Activated CD4-positive, alpha-beta T cell treated with anti-CD3 and anti-CD28 coated beads for 1 hour (primary cell): ENCODE measurements at places on chromosomes 3 and 15.

GRCh38 chr3:81472600-81473362 is 288.7 kb downstream of the GBE1 start:
- no peak for DNase-seq

DNA sequence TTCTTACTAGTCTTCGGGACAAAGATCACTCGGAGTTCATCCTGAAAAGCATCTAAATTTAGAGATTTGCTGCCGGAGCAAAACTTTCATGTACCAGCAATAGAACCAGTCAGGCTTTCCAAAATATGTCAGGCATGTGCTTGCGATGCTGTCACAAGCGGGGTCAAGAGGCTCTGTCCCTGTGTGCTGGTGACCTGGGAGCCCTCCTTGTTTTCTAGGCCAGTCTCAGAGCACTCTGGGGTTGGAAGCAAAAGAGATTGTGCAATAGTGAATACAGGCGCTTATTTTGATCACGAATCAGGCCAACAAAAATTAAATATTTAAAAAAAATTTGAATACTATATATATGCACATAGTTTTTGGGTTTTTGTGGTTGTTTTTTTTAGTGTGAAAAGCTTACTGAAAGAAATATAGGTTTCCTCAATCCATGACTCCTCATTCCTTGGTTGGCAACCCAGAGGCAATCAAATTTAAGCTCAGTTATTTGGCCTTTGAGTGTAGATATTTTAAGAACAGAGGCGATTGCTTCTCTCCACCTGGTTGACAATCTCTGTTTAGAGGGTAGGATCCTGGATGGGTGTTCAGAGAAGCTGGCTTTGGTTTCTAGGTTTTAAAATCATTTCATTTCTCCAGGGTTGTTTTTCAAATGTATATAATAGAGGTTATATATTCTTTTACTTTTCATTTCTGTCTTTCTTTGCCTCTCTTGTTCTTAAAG is 8.4 kb upstream of the KLHL24 start:
- no peak for DNase-seq

DNA sequence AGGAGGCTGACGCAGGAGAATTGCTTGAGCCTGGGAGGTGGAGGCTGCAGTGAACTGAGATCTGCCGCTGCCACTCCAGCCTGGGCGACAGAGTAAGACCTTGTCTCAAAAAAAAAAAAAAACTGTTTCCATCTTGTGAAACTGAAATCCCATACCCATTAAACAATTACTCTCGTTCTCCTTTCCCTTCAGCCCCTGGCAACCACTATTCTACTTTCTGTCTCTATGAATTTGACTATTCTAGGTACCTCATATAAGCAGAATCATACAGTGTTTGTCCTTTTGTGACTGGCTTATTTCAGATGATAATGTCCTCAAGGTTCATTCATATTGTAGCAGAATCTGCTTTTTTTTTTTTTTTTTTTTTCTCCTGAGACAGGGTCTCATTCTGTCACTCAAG is 51.5 kb upstream of the UBE2E1 start:
- DNase-seq = no peak

GRCh38 chr3:2268779-2269178 is 170.1 kb downstream of the CNTN4 start:
- DNase-seq = no peak

DNA sequence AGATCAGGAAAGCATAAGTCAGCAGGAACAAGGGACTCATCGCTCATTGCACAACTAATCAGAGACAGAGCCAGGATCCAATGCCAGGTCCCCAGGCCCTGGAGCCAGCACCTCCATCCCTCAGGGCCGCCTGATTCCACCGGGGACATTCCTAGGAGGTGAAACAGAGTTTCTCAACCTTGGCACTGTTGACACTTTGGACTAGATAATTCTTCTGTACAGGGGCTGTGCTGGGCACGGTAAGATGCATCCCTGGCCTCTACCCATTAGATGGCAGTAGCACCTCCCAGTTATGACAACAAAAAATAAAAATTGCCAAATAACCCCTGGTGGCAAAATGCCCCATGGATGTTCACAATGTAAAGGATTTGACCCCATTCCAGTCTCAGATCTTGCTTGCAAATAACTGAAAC is 127.7 kb downstream of the MTHFS start:
- no peak for DNase-seq

DNA sequence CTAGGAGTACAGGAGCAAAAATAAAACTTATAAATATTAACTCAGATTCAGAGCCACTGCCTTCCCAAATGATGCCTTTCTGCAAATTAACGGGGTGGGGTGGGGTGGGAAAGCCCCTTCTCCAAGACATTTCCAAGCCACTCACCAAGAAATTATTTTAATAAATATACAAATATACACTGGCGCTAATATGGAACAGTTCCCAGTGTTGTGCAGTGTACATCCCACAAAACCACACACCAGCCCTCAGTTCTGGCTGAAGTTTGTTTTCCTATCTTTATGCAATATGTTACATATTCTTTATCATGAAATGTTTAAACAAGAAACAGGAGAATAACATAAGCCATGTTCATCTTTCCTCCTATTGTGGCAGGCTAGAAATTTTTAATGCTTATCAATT is 53.0 kb upstream of the GYG1 start:
- DNase-seq = no peak

DNA sequence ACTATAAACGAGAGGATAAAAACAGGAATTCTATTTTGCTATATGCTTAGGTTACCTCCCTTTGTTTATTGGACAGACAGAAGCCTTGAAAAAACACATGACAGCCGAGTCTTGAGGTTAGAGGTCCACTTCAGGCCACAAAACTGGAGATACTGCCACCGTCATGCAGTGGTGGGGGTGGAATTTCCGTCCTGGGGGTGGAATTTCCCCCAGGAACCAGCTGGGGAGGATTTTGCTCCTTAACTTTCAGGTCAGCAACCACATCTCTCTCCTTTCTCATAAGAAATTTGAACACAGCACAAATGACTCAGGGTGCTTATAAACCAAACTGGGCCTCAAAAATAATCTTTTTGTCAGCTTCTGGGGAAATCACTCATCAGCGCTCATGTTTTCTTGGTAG is 545.8 kb upstream of the ADAMTS9 start:
- DNase-seq = no peak

DNA sequence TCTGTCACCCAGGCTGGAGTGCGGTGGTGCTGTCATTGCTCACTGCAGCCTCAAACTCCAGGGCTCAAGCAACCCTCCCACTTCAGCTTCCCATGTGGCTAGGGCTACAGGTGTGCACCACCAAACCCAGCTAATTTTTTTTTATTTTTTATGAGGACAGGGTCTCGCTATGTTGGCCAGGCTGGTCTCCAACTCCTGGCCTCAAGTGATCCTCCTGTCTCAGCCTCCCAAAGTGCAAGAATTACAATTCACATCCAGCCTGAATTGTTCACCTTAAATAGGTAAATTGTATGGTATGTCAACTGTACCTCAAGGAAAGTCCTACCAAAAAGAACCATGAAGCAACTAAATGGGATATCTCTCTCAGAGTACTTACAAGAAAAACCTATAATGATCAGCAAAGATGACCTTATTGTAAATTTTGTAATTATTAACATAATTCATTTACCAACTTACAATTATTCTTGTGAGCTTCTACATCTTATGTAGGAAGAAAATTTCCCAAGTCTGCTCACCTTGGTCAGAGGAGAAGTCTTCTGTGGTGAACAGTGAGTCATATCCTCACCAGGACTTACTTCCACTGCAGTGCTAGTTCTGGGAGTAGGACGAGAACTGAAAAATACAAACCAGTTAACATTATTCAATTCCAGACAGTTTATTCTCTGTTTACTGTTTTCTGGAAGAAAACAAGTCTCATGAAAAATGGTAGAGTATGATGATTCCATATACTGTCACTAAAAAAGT is 54.4 kb downstream of the ULK4 start:
- no peak for DNase-seq

GRCh38 chr3:38479431-38480092 is 16.6 kb upstream of the EXOG start:
- no peak for DNase-seq

DNA sequence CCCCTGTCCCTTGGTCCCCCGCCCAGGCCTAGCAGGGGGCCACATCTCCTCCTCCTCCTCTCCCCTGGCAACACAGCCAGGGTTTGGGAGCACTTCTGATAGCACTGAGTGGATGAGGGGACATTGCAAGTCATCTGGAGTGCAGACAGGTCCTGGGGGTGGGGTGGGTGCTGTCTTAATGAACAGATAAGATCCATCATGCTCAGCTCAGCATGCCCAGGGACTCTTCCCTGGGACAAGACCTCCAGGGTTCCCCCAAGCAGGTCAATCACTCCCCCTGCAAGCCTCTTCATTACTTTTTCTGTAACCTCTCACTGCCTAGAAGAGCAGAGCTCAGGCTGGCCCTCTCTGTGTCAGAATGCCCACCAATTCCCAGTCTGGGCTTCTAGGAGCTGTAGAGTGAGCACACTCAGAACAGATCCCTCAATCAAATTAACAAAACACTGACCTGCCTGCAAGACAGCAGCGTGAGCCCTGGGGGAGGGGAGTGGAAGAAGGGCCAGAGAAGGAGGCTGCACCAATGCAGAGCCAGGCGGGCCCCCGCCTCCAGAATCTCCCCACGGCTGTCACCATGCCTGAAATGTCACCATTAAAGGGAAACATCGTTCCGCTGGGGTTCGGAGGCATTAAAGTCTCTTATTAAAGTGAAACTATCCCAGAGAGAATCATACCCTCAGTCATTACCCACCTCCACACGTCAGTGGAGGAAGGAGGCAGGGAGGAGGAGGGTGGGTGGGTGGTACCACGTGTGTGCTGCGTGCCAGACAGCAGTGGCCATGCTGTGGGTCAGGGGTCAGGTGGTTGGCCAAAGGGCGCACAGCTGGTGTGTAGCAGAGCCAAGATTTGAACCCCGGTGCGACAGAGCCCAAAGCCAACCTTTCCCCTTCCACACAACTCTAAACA is 114.7 kb upstream of the LINGO1 start:
- no peak for DNase-seq

GRCh38 chr3:39639344-39640236 is 169.8 kb upstream of the MYRIP start:
- no peak for DNase-seq

GRCh38 chr3:168782193-168782592 is 686.5 kb upstream of the GOLIM4 start:
- DNase-seq = no peak

- DNase-seq = no peak
Observed at GRCh38 chr3:23395115-23395514, 192.0 kb downstream of the UBE2E2 start.

DNA sequence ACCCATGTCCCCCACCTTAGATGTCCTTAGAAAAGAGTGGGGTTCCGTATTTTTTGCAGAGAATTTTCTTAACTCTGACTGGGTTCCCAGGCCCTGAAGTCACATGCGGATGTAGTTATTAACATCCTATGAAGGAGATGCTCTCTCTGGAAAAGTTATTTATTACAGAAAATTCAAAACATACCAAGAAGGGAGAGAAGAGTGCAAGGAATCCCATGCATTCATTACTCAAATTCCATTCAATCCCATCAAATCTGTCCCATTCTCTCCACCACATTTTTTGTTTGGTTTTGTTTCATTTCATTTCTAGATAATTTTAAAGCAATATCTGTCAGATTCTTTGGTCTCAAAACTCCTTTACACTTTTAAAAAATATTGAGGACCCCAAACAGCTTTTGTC is 34.3 kb upstream of the ANKRD34C start:
- no peak for DNase-seq

GRCh38 chr3:24595796-24596195 is 101.1 kb upstream of the THRB start:
- DNase-seq = no peak

- no peak for DNase-seq
Observed at GRCh38 chr3:182083112-182083511, 371.4 kb downstream of the SOX2 start.

GRCh38 chr15:74369084-74369745 is 1.8 kb upstream of the CYP11A1 start:
- DNase-seq = no peak

DNA sequence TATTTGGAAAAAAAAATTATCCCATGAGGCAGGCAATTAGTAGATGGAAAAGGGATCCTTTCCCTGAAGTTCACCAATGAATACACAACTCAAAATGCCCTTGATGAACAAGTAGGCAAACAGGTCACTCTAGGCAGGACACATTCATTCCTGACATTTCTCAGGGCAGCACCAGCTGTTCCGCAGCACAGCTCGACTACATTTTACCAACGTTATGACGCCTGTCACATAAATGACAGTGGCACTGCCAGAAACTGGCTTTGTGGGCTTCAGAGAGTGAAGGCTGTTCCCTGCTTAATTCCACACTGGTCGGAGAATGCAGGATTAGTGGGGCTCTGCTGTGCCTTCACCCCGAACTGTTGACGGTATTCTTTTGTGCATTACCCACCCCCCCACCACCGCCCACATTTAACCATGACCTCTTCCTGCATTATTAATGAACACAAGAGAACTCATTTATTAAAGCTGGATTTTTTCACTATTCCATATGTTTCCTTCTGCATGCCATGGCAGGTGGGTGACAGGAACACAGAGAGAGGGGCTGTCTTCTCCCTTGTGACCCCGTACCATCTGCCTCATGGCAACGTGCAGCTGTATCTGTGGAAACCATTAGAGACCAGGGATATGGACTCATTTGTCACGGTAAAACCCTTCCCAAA is 197.6 kb downstream of the PDZRN3 start:
- no peak for DNase-seq

GRCh38 chr3:110925798-110926197 is 145.8 kb upstream of the NECTIN3 start:
- no peak for DNase-seq
